Activated CD4-positive, alpha-beta T cell treated with anti-CD3 and anti-CD28 coated beads, Interleukin-2, amount 10 ng/mL, durations not matched to agents 7 days and 5 days (primary cell): ENCODE measurements at places on chromosomes 6 and 20.

DNA sequence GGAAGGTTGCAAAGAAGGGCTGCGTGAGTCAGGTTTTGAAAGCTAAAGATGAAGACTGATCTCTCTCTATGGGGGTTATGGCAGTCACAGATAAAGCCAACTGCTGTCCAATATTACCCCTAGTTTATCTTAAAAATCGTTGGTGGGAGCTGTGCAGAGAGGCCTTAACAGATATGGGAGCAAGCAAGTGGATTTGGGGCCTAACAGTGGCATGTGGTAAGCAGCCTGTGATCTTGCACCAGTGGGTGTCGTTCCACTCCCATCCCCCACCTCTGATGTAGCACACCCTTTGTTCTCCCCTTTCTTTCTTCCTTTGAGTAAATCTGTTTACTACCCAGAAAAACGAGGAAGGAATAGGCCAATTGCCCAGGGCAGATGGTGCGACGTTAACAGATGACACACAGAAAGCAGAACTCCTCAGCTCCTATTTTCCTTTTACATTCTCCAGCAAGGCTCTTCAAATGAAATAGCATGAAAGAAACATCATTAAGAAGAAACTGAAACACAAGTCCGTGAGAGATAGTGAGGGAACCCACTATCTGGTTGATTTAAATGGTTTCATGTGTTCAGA is 274.1 kb upstream of the CITED2 start:
- no peak for DNase-seq

- no peak for DNase-seq
Measured at GRCh38 chr20:11430652-11431051, 487.0 kb upstream of the BTBD3 start.

DNA sequence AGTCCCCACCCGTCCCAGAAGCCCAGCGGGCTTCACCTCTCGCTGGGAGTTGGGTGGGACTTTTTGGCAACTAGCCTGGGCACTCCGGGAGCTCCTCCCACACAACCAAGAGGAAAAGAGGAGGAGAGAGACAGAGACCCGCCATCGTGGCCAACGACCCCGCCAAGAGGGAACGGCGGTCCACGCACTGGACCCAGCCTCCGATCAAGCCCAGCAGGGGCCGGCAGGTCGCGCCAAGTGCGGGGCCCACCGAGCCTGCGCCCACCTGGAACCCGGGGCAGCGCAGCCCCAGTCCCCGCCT is 3.0 kb upstream of the TMEM14C start:
- no peak for DNase-seq

GRCh38 chr6:2257363-2257762 is 12.0 kb upstream of the GMDS start:
- no peak for DNase-seq

DNA sequence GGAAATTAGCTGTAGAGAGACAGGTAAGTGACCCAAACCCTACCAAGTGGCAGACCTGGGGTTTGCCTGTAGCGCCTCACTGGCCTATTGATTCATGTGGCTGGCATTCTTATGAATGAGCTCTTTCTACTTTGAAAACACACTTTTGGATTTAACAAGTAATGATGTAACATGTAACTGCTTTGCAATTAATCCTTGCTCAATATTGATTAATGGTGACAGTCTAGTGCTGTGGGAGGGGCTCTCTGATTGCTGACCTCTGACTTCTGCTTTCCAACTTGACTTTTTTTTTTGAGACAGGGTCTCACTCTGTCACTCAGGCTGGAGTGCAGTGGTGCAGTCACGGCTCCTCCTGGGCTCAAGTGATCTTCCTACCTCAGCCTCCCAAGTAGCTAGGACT is 82.7 kb downstream of the TIAM2 start:
- DNase-seq: no peak

DNA sequence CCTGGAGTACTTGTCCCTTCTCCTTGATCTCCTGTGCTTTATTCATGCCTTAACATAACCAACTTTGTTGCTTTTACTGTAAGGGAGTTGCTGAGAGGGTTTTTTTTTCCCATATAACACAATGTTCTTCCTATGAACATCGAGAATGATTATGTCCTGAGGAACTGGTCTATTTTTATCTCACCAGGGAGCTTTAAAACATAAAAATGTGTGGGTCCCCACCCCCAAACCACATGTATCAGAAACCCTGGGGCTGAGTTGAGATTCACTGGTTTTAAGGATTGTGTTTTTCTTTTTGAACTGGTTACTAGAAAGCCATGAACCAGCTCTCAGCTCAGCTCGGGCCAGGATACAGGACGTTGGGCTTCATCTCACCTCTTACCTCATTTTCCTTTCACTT is 118.5 kb upstream of the JAG1 start:
- DNase-seq: no peak

DNA sequence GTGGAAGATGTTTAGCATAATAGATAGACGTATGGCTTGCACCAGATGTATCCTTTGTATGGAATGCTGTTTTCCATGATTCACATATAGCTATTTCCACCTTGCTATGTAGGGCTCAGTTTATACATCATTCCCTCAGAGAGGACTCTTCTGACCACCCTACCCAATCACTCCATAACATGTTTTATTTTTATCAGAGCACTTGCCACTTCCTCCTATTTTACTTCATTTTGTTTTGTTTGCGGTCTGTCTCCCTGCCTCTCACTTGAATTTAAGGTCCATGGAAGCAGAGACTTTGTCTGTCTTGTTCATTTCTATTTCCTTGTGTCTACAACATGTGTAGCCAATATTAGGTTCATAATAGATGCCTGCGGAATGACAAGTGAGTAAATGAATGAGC is 266.9 kb upstream of the CITED2 start:
- no peak for DNase-seq

DNA sequence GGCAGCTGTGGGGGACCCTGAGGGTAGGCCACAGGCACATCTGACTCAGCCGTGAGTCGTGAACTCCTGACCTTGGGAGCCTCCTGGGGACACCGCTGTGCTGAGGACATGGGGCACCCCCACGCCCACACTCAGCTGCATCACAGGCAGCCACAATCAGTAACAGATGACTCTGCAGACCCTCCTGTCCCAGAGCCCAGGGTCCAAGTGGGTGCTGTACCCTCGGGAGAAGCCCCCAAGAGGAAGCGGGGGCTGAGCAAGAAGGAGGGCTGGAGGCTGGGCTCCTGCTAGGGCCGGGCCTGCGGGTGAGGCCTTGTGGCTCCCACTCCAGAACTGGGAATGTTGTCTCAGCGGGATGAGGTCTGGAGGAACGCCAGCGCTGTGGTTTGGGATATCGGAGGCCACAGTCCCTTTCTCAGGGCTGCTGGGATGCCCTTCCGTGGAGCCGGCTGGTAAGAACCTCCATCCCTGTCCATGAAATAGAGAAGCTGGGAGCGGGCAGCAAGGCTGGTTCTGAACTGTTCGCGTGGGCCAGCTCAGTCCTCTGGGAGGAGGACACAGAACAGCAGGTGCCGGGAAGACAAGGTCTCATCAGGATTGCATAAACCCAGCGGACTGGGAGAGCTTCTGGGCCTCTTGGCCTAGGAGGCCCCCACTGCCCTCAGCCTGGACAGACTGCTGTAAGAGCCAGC is 3.1 kb upstream of the LAMA5 start:
- DNase-seq: no peak

DNA sequence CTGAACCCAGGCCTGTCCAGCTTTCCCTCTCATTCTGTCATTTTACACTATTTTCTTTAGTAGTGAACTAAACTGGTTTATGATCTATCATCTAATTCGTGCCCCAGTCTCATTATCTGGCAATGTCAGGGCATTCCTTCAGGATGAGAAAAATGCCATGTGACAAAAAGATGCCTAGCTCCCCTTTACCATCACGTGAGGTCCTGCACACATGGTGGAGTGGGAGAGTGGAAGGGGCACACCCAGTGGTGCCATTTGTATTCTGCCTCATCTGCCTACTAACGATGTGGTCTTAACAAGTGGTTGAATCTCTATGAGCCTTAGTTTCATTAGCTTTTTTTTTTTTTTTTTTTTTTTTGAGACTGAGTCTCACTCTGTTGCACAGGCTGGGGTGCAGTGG is 41.2 kb downstream of the CDC5L start:
- DNase-seq: no peak

DNA sequence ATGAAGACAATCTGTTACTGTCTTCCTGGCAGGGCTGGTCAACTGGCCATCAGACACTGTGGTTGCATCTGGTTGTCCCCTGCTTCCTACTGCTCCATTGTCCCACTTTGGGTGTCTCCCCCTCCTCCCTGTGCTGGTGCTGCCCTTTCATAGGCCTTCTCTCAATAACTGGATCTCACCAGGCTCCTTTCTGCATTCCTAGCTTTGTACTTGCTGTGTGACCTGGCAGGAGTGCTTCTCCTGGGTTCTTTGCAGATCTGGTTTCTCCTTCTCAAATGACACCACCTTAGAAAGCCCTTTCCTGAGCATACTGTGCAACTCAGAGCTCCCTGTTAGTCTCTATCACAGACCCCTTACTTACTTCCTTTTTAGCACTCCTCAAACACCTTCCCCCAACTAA is 223.0 kb downstream of the BCKDHB start:
- DNase-seq: no peak

DNA sequence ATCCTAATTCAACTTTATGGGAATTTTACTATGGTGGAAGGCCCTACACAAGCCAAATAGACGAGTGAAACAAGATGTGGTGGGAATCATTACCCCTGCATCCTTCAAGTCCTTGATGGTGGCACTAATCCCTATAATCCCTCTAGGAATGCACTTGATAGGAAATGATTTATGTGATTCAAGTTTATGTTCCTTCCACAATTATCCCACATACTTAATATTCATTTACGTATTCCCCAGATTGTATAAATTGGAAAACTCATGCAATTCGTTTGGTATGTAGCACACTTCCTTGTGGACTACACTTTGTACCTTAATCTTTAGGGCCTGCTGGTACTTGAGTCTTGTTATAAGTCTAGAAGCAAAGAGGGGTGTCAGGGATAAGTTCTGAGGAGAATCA is 40.8 kb downstream of the PKIB start:
- no peak for DNase-seq

DNA sequence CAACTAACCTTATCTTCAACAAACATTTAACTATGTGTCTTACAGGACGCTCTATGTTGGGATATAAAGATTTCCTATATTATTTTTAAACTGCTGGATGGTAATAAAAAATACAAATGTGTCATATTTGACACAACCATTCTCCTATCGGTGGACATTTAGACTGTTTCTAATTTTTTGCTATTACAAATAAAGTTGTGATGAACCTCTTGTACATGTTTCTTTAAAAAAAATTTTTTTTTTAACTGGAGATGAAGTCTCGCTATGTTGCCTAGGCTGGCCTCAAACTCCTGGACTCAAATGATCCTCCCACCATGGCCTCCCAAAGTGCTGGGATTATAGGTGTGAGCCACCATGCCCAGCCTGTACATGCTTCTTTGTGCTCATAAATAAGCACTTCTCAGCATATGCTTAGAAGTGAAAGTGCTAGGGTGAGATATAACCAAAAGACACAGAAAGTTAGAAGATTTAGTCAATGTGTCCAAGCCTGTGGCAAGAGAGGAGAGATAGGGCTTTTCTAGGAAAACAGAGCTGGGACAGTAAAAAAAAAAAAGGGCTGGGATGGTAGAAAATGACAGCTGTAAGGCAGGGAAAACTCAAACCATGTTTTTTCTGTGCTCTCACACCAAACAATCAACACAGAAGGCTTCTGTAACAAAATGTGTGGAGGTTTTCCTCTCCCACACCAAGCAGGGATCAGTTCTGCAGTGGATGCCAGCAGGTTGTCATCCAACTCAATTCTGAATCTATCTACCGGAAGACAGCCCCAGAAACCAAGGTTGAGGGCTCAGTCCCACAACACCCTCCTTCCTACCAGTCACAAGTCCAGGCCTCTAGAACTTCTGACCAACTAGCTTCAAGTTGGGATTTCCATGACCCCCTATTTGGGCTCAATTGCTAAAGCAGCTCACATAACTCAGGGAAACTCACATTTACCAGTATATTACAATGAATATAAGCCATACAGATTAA is 70.0 kb upstream of the SMIM29 start:
- DNase-seq: no peak

GRCh38 chr20:48703511-48704219 is 124.1 kb downstream of the PREX1 start:
- no peak for DNase-seq

GRCh38 chr20:62875419-62876361 is 14.1 kb upstream of the TCFL5 start:
- DNase-seq: no peak

GRCh38 chr20:55540486-55540885 is 464.8 kb downstream of the CBLN4 start:
- no peak for DNase-seq

GRCh38 chr6:132003516-132004178 is 52.5 kb upstream of the CCN2 start:
- DNase-seq: no peak
